NCI-H1694 (cell line): ENCODE measurements at places on chromosomes 4 and X.

DNA sequence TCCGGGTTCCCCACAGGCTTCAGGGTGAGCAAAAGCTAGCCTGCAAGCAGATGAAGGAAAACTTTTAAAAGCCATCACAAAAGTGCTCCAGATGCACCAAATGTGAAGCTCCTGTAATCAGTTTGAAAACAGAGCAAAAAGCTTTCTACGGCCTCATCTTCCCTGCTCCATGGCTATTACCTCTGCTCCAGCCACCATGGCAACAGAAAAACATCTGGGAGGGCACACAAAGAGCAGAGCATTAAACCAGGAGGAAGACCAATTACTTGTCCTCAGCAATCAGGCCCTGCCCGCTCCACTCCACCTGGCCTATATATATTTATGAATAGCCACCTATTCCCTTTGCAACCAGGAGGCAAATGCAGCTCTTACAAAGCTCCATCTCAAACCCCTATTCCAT, 33.6 kb downstream of the TMEM154 start:
- DNase-seq = no peak

DNA sequence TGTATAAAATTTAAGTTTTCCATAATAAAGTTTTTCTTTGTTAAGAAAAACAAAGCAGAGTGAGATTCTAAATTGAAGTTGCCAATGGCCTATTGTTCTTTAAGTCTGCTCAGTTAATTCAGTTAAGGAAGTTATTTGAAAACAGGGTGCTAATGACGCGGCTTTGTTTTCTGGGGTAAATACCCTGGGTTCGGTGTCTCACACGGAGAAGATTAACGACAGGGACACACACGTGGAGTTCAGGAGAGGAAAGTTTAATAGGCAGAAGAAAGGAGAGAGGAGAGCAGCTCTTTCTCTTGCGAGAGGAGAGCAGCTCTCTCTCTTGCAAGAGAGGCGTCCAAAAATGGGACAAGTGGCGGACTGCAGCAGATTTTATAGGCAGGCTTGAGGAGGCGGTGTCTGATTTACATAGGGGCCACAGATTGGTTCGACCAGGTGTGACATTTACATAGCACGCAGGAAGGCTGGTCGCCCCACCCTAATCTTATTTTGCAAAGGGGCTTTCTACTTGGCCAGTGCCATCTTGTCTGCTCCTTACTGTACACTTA, 9.6 kb downstream of the CA5B start:
- DNase-seq = no peak

DNA sequence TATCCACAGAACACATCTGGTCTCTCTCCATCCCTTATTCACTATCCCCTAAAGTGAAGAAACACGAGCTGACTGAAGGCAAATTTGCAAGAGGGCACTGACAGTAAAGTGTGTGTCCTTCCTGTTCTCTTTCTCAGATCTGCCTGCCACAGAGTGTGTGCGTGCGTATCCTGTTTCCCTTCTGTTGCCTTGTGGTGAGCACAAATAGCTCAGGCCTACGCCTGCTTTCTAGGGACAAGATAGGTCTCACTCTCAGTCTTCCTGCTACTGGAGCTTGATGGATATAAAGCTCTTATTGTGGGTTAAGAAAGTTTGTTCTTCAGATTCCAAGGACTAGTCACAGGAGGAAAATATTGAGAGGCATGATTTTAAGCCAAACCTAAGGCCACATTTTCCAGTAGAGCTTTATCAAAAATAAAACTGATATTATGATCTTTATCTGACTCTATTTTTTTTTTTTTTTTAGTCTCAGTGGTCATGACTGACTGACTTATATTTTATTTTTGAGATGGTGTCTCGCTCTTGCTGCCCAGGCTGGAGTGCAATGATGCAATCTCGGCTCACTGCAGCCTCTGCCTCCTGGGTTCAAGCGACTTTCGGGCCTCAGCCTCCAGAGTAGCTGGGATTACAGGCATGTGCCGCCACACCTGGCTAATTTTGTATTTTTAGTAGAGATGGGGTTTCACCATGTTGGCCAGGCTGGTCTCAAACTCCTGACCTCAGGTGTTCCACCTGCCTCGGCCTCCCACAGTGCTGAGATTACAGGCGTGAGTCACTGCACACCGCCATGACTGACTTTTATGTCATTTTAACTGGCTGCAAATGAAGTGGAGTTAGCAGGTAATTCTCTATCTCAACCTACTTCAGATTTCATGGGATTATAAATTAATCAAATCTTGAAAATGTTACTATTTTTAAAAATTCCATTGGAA, 140.3 kb upstream of the SH3RF1 start:
- no peak for DNase-seq

DNA sequence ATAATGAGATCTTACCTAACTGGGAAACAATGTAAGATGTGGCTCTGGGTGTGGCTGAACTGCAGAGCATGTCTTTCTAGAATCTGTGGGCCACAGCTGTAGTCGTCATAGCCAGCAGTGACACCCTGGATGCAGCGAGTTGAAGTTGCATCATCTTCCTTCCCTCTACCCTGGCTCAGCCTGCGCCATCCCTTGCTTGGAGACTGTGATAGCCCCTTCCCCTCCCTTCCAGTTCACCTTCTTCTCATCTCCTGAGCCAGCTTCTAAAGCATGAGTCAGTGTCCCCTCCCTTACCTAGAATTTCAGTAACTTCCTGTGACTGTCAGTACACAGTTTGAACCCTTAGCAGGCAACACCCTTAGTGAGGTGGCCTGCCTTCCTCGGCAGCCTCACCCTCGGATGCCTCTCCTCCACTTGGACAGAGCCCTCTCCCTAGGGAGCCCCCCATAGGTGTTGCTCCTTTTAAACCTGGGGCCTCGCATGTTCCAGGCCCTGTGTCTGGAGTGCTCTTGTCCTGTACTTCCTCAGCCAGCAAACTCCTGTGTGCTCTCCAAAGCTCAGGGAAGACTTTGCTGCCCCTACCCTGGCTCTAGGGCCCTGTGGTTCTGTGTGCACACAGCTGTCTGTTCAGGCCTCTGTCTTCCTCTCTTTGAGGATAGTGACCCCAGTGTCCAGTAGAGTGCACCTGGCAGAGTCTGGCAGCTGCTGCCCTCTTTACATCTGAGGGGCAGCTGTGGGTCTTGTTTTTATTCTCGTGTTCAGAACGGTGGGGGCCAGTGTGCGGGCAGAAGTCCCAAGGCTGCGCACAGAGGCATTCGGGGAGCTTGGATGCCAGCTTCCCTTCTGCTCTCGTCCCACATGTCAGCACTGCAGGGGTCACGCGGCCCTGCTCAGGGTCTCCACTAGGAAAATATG, 43.7 kb upstream of the TADA2B start:
- DNase-seq = no peak

DNA sequence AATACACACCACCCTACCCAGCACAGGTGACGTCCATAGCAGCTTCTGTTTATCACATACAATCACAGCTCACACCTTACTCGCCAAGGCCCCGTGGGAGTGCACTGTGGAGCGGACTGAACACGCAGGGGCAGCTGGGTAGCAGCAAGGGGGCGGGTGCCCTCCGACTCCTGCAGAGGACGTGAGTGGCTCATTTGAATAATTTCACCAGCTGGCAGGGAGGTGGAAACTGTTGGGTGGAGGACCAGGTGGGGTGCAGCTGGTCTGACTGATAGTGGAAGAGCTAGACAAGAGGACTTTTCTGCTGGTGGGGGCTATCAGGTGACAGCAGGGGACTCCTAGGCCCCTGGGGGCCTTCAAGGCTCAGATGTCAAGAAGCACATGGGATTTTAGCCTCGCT, 16.3 kb downstream of the MAN2B2 start:
- DNase-seq = no peak

DNA sequence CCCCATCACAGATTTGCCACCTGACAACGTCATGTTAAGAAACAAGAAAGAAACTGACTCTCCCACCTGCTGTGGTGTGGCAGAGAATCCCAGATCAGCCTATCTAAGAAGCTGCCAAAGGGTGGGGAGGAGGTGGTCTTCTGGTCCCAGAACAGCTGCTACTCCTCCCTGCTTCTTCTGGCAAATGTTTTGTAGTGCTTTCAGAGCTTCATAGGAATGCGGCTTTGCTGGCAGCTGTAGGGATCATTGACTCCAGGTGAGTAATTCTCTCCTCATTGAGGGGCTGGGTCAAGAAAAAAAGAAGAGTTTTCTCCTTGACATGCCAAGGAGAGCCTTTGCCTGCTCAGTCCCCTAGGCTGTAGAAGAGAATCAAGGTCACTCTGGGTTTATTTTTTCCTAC, 23.3 kb downstream of the NRK start:
- DNase-seq = no peak

DNA sequence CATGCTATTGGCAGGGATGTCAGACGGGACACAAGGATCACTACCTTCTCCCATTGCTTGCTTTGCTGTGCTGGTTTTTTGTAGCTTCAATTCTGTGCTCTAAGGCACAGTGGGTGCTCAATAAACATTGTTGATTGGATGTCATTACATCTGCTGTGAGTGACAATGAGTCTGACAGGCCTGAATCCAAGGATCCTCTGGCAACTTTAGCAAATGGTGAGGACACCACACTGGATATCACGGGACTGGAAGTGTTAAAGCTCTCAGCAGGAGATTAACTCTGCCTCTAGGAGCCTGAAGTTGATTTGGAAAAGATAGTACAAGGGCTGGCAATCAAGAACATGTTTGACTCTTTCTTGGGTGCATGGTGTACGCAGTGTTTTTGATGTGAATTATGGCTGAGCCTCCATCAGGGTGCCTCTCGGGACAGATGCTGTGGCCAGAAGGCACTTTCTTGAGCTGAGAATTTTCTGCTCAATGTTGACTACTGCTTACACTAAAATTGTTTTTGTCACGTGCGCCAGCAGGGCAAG, 217.9 kb downstream of the ARAP2 start:
- DNase-seq = peak; percentile 56

DNA sequence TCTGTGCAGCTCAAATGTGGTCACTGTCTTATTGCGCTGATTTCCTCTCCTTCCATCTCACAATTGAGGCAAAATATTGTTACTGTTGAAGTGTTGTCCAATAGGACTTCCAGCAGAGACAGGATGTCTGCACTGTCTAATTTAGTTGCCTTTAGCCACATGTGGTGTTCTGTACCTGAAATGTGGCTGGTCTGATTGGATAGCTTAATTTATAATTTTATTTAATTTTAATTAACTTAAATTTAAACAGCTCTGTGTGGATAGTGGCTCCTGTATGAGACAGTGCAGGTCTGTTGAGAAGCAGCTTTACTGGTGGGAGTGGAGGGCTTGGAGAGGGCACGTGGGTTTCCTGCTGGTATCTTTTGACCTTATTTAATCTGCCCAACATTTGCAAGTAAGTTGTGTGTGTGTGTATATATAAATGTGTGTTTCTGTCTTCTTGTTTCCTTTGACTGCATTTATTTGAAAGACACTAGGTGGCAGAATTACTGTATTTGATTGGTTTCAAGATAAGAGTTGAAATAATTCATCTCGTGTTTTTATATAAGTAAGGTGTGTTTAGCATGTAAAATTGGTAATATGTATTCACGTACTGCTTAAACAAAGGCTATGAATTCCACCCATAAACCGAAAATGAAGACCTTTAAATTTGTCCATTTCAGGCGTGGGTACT, 55.3 kb upstream of the MSANTD1 start:
- DNase-seq = no peak

DNA sequence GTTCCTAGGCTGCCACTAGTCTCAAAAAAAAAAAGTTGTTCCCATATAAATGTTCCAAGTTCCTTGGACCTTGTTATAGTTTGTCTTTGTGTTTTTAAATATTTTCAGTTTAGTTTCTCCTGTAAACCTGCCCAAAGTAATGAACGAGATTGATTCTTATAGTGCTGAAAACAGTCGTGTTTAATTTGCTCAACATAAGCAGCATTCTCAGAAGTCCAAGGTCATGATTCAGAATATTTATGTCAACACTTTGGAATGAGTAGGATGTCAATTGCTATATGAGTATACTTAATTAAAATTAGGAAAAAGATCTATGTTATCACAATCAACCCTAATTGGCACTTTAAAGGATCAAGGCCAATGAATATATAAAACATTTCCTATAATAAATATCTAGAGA, 510.9 kb downstream of the PPP4R3C start:
- no peak for DNase-seq

DNA sequence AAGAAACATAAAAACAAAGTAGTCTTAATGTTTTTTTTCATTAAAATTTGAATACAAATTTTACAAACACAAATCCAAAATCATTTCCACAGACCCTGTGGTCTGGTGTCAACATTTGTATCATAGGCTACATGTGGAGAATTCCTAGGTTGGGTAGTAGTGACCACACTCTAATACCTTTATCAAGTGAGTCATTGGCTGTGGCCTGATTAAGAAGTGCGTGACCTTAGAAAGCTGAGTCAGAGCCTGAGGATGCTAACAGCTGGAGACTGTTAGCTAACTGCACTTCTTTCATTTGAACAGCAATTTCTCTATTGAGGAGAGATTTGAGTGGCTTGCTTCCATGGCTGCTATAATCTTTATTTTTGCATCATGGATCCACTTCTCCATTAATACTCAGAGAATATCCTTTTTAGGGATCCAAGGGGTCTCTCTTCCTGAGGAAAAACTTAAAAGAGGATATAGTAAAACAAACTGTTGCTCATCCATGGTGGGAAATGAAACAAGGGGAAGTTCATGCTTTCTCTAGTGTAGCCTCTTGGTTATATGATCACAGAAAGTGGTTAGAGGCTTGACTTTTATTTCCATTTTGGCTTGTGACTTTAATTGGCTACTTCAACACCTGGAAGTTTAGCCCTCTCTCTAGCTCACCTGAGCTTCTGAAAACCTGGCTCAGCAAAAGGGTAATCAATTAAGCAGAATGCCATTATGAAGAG, 335.8 kb downstream of the PABPC4L start:
- DNase-seq = no peak

DNA sequence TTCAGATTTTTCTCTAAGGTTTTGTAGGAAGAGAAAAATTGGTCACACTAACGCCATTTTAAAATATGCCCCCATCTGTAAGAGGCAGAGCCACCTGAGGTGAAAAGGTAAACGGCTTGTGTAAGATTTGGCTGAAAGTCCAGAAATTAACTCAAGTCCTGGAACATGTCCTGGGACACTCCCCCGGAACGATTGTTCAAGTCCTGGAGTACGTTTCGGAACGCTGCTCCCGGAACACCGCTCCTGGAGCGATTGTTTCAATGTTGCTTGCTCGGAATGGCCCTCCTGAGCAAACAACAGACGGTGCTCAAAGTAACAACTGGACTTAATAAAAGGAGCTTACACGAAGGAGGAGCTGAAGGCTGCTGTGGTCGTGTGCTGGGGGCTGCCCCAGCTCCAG, 796.5 kb upstream of the SLIT2 start:
- DNase-seq = no peak

DNA sequence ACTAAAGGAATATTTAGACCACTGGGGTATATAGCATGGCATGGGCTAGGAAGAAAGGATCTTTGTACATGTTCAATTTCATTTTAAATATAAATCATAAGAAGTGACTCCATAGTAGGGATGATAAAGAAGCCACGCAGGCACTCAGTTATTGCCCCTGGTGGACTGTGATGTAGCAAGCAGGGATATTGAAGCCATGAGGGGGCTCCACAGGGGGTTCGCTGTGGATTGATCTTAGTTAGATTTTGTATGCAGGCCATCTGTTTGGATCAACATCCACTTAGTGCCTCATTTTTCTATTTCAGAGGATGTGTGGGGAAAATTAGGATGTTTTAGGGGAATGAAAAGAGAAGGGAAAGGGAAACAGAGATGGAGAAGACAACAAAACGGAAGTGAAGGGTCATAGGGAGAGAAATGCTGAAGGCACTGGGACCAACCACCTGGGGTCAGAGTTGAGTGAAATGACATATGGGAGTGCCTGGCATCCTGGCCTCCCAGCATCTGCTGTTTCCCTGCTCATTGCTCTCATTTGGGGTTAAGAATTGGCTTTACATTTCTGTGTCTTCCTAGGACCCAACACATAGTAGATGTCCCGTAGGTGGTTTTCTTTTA, 11.2 kb upstream of the FREM3 start:
- peak; percentile 5 for DNase-seq
